DMS79 (cell line): ENCODE measurements at places on chromosomes 11 and 22.

GRCh38 chr11:1520209-1520662 lies 33.7 kb upstream of the MOB2 start:
- no peak for DNase-seq

GRCh38 chr11:88886796-88887195 lies 179.0 kb downstream of the GRM5 start:
- DNase-seq, result no peak

DNA sequence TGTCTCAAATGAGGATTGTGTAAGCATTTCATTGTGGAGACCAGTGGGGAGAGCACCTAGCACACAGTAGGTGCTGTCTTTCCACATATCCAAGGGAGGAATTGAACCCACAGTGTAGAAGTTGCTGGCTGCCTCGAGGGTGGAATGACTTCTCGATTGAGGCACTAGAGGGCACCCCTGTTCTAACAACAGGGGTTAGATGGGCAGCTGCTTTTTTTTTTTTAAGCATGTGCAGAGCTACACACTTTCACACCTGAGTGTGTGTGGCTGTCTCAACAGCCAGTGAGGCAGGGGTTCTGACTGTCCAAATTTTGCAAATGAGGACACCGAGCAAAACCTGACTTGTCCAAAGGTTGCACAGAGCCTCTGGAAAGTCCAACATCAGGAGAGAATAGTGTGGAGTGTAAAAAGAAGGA lies 118.2 kb upstream of the CRYBB3 start:
- no peak for DNase-seq

DNA sequence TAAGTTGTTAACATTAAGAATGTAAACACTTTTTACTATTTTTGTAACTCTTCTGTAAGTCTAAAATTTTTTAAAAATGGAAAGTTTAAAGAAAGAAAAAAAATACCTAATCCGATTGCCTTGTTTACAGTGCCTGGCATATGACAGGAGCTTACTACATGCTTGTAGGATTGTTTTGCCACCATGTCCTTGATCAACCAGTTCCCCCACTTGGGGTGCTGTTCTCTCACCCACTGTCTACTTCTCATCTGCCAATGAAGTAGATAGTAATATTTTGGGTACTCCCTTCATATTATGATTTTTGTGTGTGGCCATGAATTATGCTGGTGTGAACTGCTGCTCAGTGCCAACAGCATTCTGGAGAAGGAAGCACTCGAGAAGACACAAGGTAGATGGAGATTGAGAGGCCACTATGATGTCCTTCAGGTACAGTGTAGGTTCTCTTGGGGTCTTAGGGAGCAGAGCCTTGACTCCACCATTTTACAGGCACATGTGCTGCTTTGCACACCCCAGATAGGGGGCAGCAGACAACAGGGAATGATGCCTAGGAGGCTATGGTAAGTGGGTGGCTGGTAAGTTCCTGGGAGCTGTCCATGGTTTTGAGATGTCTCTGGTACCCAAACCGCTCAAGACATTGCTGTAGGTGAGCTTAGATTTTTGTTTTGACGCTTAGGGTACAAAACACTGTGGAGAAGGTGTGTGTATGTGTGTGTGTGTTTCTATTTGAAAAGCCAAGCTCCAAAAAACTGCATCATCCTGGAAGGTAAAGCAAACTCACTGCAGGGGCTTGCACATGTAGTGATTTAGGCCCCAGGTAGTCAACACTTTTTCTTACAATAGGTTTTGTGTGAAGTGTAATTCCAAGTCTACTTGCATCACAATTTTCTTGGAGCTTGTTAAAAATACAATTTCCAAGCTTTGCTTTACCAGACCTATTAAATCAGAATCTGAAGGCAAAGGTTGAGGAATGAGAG lies 494.5 kb upstream of the LARGE1 start:
- DNase-seq, result no peak

DNA sequence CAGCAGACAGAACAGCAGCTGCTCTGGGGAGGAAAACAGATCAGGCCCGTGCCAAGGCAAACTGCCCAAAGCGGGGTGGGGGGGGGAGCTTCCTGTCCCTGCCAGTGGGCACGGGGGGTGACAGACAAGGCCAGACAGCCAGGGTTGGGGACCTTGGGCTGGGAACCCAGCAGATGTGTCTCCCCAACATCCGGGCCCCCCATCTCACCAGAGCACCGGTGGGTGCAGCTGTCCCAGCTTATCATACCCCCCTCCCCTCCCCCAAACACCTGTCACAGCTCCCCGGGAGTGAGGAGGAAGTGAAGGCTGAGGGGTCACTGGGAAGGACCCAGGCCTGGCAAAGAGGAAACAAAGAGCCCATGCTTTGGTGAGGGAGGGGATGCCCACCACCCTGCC lies 1.3 kb downstream of the PPP1R14B start:
- DNase-seq, result no peak

GRCh38 chr22:46220921-46221320 lies 29.2 kb downstream of the CDPF1 start:
- DNase-seq, result no peak

DNA sequence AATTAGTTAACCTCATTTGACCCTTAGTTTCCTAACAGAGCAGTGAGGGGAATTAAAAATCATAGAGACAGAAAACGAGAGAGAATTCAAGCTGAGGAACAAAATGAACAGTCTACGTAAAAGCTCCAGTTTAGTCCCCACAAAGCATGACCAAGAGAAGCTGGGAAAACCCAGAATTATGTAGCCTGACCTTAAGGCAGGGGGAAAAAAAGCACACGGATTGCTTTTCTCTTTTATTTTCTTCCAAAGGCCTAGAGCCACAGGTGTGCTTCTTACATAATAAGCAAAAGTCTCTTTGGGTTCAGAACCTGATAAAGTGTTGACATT lies 514 bp upstream of the AMBRA1 start:
- no peak for DNase-seq

DNA sequence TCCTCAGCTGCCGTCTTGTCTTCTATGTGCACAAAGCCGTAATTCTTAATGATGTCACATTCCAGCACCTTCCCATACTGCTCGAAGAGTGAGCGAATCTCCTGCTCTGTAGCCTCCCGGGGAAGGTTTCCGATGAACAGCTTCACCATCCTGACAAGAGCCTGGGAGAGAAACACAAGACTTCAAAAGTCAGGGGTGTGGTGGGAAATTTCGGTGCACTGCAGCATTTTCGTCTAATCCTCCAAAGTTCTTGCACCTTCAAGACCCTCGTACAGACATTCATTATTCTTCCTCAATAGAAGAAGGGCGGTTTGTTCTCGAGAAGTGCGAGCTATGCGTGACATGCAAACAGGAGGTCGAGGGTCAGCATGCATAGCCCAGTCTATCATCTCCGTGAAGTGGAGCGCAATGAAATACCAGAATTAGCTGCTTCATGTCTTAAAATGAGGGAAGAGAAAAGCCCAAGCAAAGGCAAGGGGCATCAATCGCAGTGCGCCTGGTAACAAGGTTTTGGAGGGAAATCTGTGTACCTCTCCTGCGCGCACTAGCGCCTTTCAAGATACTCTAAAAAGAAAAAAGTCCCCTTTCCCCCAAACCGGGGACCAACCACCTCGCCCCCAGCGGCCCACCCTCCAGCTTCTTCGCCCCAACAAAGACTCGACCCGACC lies 622 bp downstream of the RBM4B start:
- DNase-seq, result no peak

DNA sequence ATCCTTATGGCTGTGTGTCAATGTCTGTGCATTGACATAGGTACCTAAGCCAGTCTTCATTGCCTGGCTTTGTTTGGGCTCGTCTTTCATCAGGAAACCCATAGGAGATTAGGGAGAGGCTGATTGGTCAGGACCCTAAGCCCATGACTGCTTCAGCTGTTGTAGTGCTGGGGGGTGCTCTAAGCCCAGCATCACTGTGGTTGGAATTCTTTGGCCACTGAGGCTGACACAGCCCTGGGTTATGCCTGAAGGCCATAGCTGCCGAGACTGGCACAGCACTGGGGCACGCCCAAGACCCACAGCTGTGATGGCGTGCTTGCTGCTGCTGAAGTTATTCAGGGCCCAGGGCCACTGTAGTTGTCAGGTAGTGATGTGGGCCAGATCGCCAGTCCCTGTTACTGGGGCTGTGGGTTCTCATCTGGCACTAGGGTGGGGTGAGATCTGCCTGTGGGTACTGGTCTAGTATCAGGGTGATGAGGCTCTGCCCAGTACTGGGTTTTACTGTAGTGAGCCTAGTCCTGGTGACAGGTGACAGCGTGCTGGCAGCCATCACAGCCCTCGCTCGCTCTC lies 4.9 kb downstream of the USP18 start:
- DNase-seq, result no peak

DNA sequence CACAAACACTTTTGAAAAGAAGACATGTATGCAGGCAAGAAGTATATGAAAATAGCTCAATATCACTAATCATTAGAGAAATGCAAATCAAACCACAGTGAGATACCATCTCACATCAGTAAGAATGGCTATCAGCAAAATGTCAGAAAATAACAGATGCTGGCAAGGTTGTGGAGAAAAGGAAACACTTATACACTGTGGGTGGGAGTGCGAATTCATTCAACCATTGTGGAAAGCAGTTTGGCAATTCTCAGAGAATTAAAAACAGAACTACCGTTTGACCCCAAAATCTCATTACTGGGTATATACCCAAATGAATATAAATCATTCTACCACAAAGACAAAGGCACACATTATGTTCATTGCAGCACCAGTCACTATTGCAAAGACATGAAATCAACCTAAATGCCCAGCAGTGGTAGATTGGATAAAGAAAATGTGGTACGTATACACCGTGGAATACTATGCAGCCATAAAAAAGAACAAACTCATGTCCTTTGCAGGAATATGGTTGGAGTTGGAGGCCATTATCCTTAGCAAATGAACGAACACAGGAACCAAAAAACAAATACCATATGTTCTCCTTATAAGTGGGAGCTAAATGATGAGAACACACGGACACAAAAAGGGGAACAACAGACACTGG lies 18.5 kb downstream of the MMP13 start:
- no peak for DNase-seq

- no peak for DNase-seq
These were observed 106.7 kb downstream of the MORC2 start for GRCh38 chr22:30861688-30862552.

DNA sequence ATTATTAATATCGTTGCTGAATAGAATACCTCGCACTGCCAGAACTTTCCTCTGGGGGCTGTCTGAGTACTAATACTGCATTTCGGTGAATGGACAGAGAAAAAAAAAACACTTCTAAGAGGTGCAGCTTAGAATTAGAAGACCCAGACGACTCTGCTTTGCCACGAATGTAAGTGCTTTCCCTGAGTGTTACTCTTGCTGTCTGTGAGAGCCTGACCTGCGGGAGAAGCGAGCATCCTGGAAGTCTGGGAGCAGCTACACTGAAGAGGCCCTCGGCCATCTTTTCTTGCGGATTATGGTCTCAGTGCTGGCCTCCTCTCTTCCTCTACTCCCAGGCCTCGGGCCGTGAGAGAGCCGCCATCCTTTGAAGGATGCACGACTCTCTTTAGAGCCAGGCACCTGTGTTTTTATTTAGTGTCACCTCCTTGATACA lies 94.9 kb downstream of the SCN3B start:
- peak; percentile 59 for DNase-seq

DNA sequence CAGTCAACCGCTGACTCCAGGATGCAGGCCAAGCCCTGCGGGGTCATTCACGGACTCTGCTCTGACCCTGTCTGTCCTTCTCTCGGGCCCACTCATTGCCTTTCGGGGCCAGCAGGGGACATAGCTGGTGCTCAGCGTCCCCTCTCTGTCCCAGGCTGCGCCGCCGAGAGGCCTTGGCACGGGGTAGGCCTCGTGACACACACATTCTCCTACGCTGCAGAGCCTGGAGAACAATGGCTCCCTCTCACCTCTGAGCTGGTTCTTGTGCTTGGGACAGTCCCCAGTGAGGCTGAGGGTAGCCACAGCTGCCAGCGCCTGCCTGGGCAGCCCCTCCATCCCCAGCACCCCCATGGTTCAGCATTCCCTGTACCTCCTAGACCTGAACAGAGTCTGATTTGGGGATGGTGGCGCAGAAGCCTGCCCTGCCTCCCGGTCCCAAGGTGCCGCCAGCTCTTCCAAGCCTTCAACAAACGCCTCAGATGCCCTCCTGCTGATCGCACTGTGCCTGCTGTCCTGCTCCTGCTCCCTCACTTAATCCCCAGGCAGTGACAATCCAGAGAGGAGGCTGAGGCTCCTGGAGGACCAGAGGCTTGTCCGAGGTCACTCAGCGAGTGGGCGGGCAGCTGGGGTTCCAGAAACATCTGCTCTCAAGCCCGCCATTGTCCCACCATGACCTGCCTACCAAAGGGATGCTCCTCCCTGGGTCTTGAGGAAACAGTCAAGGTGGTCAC lies 30.4 kb downstream of the DUSP8 start:
- DNase-seq, result no peak

GRCh38 chr22:43488031-43488866 lies 76.4 kb downstream of the MPPED1 start:
- DNase-seq, result no peak

GRCh38 chr11:107973641-107974040 lies 35.1 kb upstream of the CUL5 start:
- DNase-seq, result no peak

GRCh38 chr11:134571301-134571700 lies 159.3 kb upstream of the B3GAT1 start:
- no peak for DNase-seq

- no peak for DNase-seq
These were observed 143.7 kb downstream of the TYR start for GRCh38 chr11:89321401-89321800.

DNA sequence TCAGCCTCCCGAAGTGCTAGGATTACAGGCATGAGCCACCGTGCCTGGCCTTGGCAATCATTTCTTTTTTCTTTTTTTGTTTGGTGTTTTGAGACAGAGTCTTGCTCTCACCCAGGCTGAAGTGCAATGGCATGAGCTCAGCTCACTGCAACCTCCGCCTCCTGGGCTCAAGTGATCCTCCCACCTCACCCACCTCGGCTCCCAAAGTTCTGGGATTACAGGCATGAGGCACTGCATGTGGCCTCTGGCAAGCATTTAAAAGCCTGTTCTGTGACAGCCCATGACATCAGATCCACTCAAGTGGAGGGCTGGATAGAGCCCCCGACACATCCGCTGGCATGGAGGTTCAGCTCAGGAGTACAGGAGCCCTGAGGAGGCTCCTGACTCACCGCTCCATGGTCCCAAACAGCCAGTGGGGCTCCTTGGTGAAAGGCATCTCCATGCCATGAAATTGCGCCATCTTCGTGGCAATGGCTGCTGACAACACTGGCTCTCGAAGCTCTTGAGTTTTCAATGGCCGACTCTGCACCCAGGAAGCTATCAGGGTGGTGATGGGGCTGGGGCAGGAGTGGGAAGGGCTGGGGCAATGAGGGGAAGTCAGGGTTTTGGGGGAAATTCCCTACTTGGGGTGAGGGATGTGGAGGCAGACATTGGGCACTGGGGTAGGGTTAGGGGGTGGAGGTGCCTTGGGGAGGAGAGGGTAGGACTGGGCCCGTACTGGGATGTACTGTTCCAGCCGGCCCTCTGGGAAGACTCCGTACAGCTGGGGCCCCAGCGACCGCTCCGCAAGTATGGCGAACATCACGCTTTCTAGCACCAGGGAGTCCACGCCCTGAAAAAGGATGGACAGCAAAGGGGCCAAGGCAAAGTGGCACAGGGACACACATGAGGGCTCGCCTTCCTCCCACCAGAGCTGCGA lies 1.4 kb downstream of the CHKB start:
- no peak for DNase-seq
